ENCODE measurements at places on chromosomes 2 and 18. TPM values are rescaled to one million over a fixed set of nuclear protein-coding genes. Genes with fewer than 3 reads are reported as not detected.

The CAVIN2 gene
- 67.6 TPM for total RNA-seq

The CNTNAP5 gene
- not detected for total RNA-seq

The FAP gene
- total RNA-seq: 6.7 TPM

The DYNAP gene
- total RNA-seq: not detected

The C1GALT1C1L gene
- total RNA-seq: 0.99 TPM

The CCDC141 gene
- 0.72 TPM for total RNA-seq

- no peak for DNase-seq
- H3K4me3 ChIP-seq: no peak overlapping the region
- H3K27ac ChIP-seq: no peak overlapping the region
- peaks cover 3% of the 10 kb centered on the region for H3K4me1 ChIP-seq
- no peaks in the 10 kb centered on the region for H3K36me3 ChIP-seq
- H3K27me3 ChIP-seq: no peaks in the 10 kb centered on the region
Measured at GRCh38 chr2:11073776-11074175, 81.5 kb upstream of the SLC66A3 start.

DNA sequence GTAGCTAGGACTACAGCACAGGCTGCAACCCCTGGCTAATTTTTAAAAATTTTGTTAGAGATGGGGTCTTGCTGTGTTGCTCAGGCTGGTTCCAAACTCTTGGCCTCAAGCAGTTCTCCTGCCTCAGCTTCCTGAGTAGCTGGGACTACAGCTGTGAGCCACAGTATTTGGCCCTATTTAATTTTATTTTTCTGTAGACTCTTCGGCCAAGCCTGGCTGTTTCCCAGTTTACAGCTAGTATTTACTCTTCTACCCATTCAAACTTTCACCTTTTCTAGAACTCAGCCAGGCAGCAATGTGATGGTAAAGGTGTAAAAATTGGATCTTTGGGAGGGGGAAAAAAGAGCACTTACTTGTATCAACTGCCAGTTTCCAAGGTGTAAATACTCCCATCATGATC, 35.3 kb downstream of the SH3RF3 start:
- no peak overlapping the region for H3K4me3 ChIP-seq
- no peaks in the 10 kb centered on the region for H3K27me3 ChIP-seq
- no peaks in the 10 kb centered on the region for H3K36me3 ChIP-seq
- no peak for DNase-seq
- H3K27ac ChIP-seq: no peak overlapping the region

GRCh38 chr2:12702168-12703121, 14.3 kb upstream of the TRIB2 start:
- H3K4me3 ChIP-seq: no peak overlapping the region
- no peak overlapping the region for H3K27ac ChIP-seq
- no peaks in the 10 kb centered on the region for H3K36me3 ChIP-seq
- H3K4me1 ChIP-seq: no peaks in the 10 kb centered on the region
- peak; percentile 65 for DNase-seq

GRCh38 chr2:128241896-128242295, 76.8 kb downstream of the HS6ST1 start:
- no peak overlapping the region for H3K4me3 ChIP-seq
- no peaks in the 10 kb centered on the region for H3K27me3 ChIP-seq
- no peak for DNase-seq
- no peaks in the 10 kb centered on the region for H3K36me3 ChIP-seq

DNA sequence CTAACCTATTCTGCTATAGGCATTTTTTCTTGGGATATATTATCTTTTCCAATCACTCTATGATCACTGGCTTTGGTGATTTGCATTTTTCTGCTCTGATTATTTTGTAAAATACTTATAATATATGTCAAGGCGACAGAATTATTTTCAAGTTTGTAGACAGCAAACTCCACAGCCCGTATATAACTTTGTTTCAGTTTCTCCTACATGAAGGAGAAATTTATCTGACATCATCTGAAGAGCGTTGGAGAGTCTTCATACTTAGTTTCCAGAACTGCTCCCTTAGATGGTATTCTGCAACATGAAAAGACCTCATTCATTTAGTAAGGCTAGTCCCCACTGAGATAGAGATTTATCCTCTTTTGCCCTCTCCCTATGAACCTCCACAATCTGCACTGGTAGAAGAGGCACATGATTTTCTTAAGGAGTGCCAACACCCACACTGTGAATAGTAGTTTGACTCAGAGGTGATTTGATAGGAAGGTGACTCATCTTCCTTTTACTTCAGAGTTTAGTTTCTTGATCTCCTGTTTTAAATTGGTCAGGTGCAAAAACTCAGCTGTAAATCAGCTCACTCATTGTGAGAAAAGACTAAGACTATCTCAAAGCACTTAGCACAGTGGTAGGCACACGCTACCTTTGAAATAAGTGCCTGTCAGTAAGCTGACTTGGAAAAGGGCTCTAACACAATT, 1848.6 kb upstream of the CELF4 start:
- no peak overlapping the region for H3K27ac ChIP-seq
- no peaks in the 10 kb centered on the region for H3K27me3 ChIP-seq
- H3K4me3 ChIP-seq: no peak overlapping the region
- DNase-seq: no peak
- no peaks in the 10 kb centered on the region for H3K36me3 ChIP-seq
- no peaks in the 10 kb centered on the region for H3K4me1 ChIP-seq

- H3K36me3 ChIP-seq: no peaks in the 10 kb centered on the region
- DNase-seq: no peak
- no peaks in the 10 kb centered on the region for H3K4me1 ChIP-seq
- no peak overlapping the region for H3K27ac ChIP-seq
- no peaks in the 10 kb centered on the region for H3K27me3 ChIP-seq
Measured at GRCh38 chr2:19600982-19601381, 242.6 kb upstream of the OSR1 start.

- no peaks in the 10 kb centered on the region for H3K36me3 ChIP-seq
- H3K4me3 ChIP-seq: no peak overlapping the region
- no peaks in the 10 kb centered on the region for H3K27me3 ChIP-seq
Measured at GRCh38 chr18:64017870-64018269, 48.0 kb downstream of the SERPINB8 start.

GRCh38 chr2:232361646-232362045, 16.9 kb upstream of the ALPP start:
- DNase-seq: no peak
- H3K4me3 ChIP-seq: no peak overlapping the region
- H3K27ac ChIP-seq: no peak overlapping the region
- no peaks in the 10 kb centered on the region for H3K4me1 ChIP-seq

GRCh38 chr2:173199294-173199693, 123.6 kb downstream of the MAP3K20 start:
- no peak overlapping the region for H3K27ac ChIP-seq
- H3K4me1 ChIP-seq: peaks cover 3% of the 10 kb centered on the region
- no peak overlapping the region for H3K4me3 ChIP-seq
- H3K36me3 ChIP-seq: no peaks in the 10 kb centered on the region
- no peak for DNase-seq

GRCh38 chr2:47499621-47500309, 96.8 kb downstream of the MSH2 start:
- DNase-seq: no peak
- H3K27me3 ChIP-seq: no peaks in the 10 kb centered on the region
- no peaks in the 10 kb centered on the region for H3K4me1 ChIP-seq

- no peak overlapping the region for H3K4me3 ChIP-seq
- no peak overlapping the region for H3K27ac ChIP-seq
- H3K4me1 ChIP-seq: no peaks in the 10 kb centered on the region
- no peaks in the 10 kb centered on the region for H3K27me3 ChIP-seq
Measured at GRCh38 chr2:60513191-60513590, 40.3 kb downstream of the BCL11A start.

DNA sequence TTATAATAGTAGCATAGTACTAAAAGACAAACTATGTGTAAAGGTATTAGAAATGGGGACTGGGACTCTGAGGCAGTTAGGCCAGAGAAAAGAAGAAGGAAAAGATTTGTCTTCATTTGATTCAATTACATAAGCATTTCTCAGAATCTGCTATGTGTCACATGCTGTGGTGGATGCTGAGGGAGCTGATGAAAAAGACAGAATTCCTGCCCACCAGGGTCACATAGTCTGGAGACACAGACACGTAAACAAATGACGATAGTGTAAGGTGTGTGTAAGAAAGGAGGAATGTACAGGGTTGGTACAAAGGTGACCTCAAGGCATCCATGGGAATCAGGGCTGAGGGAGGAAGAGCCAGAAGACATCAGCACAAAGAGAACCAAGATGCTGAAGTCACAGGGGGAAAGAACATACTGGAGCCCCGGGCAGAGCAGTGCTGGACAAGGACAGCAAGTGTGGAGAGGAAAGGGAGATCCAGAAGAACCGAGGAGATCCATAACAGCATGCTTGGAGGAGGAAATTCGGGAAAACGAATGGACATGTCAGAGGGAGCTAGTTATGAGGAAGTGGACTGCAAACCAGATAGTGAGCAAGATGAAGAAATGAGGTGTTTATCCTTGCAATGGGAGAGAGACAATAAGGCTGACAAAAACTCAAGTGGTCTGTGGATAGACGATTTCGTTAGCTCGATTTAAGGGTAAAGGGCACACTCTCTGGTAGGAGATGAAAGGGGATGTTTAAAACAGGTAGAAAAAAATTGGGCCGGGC, 1.2 kb upstream of the MAPRE3 start:
- no peaks in the 10 kb centered on the region for H3K36me3 ChIP-seq
- no peak overlapping the region for H3K27ac ChIP-seq
- peaks cover 4% of the 10 kb centered on the region for H3K4me1 ChIP-seq

- DNase-seq: peak; percentile 73
- no peaks in the 10 kb centered on the region for H3K36me3 ChIP-seq
- peak overlapping the region; percentile 67 for H3K27ac ChIP-seq
- no peaks in the 10 kb centered on the region for H3K27me3 ChIP-seq
- H3K4me3 ChIP-seq: no peak overlapping the region
- peaks cover 7% of the 10 kb centered on the region for H3K4me1 ChIP-seq
Measured at GRCh38 chr2:46179037-46179621, 118.1 kb upstream of the EPAS1 start.

DNA sequence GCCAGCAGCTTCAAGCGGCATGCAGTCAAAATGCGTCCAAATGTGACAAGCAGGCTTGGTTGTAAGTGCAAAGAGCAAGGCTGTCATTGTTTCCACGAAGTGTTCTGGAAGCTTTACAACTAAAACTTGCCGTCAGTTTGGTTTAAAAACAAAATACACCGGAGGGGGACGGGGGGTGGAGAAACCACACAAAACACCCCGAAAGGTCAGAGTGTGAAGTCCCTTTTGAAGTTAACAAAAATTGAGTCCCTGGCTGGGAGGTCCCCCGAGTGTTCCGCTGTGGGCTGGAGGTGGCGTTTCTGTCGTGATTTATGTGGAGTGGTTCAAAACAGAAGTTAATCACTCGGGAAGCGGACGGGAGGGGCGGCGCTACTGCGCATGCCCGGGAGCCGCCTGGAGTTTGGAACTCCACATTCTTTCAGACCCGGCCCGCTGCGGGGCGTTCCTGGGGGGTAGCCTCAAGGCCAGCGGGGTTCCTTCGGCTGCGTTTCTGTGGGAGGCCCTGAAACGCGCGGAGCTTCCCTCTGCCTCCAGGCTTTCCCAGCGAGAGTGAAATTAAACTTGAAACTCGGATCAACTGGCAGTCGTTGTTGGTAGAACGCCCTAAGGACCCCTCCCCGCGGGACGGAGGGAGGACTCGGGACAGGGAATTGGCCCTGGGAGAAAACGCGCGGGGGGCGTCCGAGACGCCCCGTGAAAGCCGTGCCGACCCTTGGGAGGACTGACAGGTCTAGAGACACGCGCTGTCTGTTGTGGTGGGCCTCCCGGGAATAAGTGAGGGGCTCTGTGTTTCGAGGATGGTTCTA, 1.4 kb downstream of the TGIF1 start:
- H3K4me3 ChIP-seq: peak overlapping the region; percentile 66
- H3K27ac ChIP-seq: peak overlapping the region; percentile 72
- H3K27me3 ChIP-seq: no peaks in the 10 kb centered on the region
- no peaks in the 10 kb centered on the region for H3K36me3 ChIP-seq
- peaks cover 5% of the 10 kb centered on the region for H3K4me1 ChIP-seq

DNA sequence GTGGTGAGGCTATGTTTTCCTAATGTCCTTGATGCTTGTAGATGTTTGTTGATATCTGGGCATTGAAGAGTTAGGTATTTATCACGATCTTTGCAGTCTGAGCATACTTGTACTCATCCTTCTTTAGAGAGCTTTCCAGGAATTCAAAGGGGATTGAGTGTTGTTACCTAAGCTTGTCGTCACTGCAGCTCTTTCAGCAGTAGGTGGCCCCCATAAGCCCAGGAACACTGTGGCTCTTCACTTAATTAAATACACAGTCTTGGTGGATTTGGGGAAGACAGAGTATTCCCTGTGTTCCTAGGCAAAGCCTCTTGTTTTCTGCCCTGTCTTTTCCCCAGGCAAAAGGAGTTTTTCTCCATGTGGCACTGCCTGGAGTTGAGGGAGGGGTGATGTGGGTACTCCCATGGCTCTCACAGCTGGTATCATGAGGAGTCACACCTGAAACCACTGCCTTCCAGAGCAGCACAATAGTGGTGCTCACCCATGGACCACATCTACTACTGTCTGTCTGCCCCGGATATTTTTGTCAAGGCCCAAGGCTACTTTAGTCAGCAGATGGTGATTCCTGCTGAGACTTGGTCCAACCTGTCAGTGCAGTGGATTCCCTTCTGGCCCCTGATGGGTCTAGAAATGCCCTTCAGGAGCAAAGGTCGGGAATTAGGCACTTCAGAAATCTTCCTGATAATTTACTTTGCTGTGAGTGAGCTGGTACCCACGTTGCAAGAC, 95.7 kb downstream of the GALNT13 start:
- H3K4me3 ChIP-seq: no peak overlapping the region
- no peaks in the 10 kb centered on the region for H3K4me1 ChIP-seq
- no peak for DNase-seq
- no peaks in the 10 kb centered on the region for H3K27me3 ChIP-seq
- no peak overlapping the region for H3K27ac ChIP-seq

- peaks cover 27% of the 10 kb centered on the region for H3K4me1 ChIP-seq
- H3K36me3 ChIP-seq: no peaks in the 10 kb centered on the region
- no peak overlapping the region for H3K27ac ChIP-seq
- no peaks in the 10 kb centered on the region for H3K27me3 ChIP-seq
- no peak overlapping the region for H3K4me3 ChIP-seq
Measured at GRCh38 chr2:11576398-11576797, 42.6 kb downstream of the GREB1 start.

DNA sequence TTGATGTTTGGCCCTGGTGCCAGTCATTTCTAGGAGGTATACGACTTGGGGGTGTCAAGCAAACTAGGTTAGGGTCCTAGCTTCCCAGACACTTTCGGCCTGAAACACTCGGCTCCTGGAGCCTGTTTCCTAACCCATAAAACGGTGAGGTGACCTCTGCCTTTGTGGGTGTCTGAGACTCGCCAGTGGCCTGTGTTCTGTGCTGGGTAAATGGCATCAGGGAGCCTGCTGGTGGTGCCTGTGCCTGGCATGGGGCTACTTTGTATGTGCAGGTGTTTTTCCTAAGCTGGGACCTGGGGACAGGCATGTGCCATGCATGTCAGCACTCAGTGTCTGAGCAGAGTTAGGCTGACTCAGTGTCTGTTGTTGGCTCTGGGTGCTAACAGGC, 139.2 kb downstream of the GLI2 start:
- peaks cover 19% of the 10 kb centered on the region for H3K4me1 ChIP-seq
- H3K27ac ChIP-seq: no peak overlapping the region

GRCh38 chr2:130877258-130877657, 40.5 kb downstream of the ARHGEF4 start:
- no peaks in the 10 kb centered on the region for H3K27me3 ChIP-seq
- H3K4me1 ChIP-seq: no peaks in the 10 kb centered on the region
- no peak overlapping the region for H3K27ac ChIP-seq
- no peak overlapping the region for H3K4me3 ChIP-seq
- no peaks in the 10 kb centered on the region for H3K36me3 ChIP-seq
- no peak for DNase-seq

- H3K36me3 ChIP-seq: no peaks in the 10 kb centered on the region
- no peak overlapping the region for H3K4me3 ChIP-seq
- no peaks in the 10 kb centered on the region for H3K4me1 ChIP-seq
- DNase-seq: no peak
- H3K27ac ChIP-seq: no peak overlapping the region
Measured at GRCh38 chr2:32342801-32343200, 14.0 kb upstream of the BIRC6 start.

GRCh38 chr2:30446602-30447148, 371 bp upstream of the LCLAT1 start:
- H3K27me3 ChIP-seq: no peaks in the 10 kb centered on the region
- no peak for DNase-seq
- H3K4me1 ChIP-seq: peaks cover 6% of the 10 kb centered on the region
- peak overlapping the region; percentile 26 for H3K27ac ChIP-seq
- no peaks in the 10 kb centered on the region for H3K36me3 ChIP-seq

Measured in ovary (tissue), 10 donors.